Bladder microvascular endothelial cell (primary cell): ENCODE measurements at places on chromosomes 12 and 14. TPM values are rescaled to one million over a fixed set of nuclear protein-coding genes. Genes with fewer than 3 reads are reported as not detected.

KMT2D gene
- 33.4 and 120 TPM in 2 replicates for total RNA-seq

TAS2R50 gene
- 1.1 and 9.0 TPM in 2 replicates for total RNA-seq

LGR5 gene
- not detected in 2 replicates for total RNA-seq

GMPR2 gene
- total RNA-seq, result 97.6 and 118 TPM in 2 replicates

CFAP73 gene
- total RNA-seq, result not detected in 2 replicates

E2F7 gene
- total RNA-seq, result 6.3 and 12.3 TPM in 2 replicates

GALNT6 gene
- 19.9 and 49.5 TPM in 2 replicates for total RNA-seq

KRT77 gene
- not detected in 2 replicates for total RNA-seq

SLC35F4 gene
- total RNA-seq, result not detected in 2 replicates

CLECL1 gene
- total RNA-seq, result not detected in 2 replicates

MIP gene
- total RNA-seq, result 0.38 TPM in 1 of 2 replicates, not detected in the other

SLCO1B3 gene
- total RNA-seq, result not detected in 2 replicates

EMP1 gene
- total RNA-seq, result 95.0 and 195 TPM in 2 replicates

RAPGEF3 gene
- 39.3 and 67.5 TPM in 2 replicates for total RNA-seq

OR8S1 gene
- total RNA-seq, result not detected in 2 replicates

SLC25A47 gene
- not detected in 2 replicates for total RNA-seq
